NB4 (cell line): ENCODE measurements at places on chromosomes 7 and 10.

DNA sequence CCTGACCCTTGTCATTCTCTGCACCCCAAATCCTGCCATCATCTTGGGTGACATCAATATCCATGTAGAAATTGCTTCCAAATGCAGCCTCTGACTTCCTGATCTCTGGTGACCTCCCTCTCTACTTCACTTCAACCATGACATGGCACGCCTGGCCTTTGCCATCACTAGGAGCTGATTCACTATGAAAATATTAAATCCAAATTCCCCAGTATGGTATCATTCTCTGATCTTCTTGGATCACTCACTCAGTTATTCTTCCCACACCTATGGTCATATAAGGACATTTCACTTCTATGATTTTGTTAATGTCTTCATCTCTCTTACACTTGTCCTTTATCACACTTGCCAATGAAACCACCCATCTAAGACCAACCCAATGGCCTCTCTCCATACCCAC is 73.7 kb upstream of the ODAD2 start:
- no peak for DNase-seq

DNA sequence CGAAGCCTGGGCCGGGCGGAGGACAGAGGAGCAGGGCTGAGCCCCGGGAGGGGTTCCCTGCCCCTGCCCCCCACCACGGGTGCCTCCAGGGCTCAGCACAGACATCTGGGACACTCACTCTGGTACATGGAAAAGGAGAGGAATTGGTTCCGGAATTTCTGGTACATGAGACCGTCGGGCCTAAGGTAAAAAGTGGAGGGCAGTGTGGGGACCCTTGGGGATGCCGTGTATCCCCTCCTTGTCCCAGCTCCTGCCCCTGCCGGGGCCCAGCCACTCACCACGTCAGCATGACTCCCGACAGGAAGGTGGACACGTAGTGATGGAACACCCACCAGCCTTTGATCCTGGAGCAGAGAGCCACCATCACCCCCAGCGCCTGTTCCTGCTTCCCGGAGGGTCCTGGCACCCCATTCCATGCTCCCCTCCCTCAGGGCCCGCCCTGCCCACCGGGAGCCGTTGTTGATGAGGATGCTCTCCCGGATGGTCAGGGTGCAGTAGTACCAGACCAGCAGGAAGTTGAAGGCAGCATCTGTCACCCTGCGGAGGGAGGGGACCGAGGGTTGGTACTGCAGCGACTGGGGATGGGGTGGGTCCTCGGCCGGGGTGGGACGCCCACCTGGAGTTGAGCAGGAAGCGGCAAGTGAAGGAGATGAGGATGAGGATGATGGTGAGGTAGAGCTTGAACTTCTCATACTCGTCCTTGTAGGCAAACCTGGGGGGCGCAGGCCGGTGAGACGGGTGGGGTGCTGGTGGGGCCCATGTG is 6.4 kb downstream of the TMEM120A start:
- no peak for DNase-seq

- DNase-seq, result no peak
Observed at GRCh38 chr7:120992965-120993494, 4.5 kb downstream of the CPED1 start.

- DNase-seq, result peak; percentile 79
Observed at GRCh38 chr7:39453743-39454355, 112.4 kb upstream of the YAE1 start.

DNA sequence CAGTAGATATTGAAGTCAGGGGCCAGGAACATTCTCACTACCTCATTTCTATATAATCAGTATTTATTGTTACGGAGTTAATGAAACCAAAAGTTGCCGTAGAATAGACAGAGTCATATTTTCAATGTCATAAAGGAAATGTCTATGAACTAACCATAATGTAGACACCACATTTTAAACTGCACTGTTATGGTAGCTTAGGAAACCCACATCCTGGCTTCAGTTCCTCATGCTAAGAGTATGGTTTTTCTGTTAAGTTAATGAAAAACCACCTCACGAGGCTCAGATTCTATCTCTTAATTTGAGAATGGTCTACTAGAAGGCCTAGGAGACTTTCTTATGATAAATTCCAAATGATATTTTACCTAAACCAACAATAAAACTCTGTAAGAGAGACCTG is 166.5 kb downstream of the TMEM26 start:
- peak; percentile 15 for DNase-seq

GRCh38 chr10:1070919-1071318 is 14.7 kb downstream of the WDR37 start:
- DNase-seq, result peak; percentile 34

DNA sequence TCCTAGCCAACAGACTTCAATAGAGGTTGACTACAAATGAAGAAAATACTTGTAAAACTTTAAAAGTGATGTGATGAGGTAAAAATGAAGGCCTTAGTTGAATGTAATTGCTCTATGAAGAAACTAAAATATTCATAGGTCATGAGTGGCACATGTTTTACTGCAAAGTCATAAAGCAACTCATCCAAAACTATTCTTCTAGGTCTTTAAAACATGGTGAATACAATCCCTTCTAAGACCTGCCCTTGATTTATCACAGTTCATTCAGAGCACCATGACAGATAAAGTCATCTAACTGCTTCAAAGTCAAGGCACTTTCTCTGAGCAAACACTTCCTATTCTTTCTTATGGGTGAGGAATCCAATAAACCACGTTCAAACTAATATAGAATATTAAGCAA is 713.5 kb downstream of the SORCS1 start:
- no peak for DNase-seq

DNA sequence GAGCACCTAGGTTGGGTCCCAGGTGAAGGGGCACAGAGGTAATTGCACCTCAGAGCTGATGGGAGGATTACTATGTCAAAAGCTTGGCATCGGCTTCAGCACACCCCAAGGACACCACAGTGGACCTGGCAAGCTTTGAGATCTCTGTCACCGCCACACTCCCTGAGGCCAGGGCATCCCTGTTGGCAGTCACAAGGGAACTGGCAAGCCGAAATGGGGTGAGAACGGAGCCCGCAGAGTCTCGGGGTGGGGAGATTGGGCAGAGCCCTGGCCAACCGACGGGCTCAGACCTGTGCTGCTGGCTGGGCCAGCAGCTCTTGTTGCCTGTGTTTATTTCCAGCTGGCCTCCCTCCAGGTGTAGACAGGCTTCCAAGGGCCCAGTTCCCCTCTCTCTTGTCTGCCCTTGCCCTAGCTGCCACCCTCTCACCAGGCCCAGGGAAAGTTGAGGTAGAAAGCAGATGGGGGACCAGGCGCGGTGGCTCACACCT is 2.5 kb downstream of the HSPB1 start:
- no peak for DNase-seq

GRCh38 chr7:3453398-3453797 is 152.3 kb downstream of the SDK1 start:
- DNase-seq, result no peak

GRCh38 chr10:52368725-52369124 is 54.6 kb downstream of the DKK1 start:
- DNase-seq, result no peak

- DNase-seq, result peak; percentile 22
Observed at GRCh38 chr10:48547061-48547895, 57.6 kb downstream of the ARHGAP22 start.

DNA sequence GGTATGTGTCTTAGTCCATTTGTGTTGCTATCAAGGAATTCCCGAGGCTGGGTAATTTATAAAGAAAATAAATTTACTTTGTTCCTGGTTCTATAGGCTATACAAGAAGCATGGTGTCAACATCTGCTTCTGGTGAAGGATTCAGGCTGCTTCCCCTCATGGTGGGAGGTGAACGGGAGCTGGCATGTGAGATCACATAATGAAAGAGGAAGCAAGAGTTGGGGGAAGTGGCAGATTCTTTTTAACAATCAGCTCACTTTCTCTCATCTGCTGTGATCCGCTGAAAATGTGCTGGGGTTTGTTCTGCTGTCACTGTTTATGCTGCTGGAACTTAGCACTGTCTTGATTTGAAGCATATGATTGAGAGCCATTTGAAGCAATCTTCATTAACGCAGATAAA is 730.0 kb upstream of the SORCS1 start:
- DNase-seq, result peak; percentile 28

- DNase-seq, result no peak
Observed at GRCh38 chr10:7218968-7219367, 191.9 kb downstream of the SFMBT2 start.

DNA sequence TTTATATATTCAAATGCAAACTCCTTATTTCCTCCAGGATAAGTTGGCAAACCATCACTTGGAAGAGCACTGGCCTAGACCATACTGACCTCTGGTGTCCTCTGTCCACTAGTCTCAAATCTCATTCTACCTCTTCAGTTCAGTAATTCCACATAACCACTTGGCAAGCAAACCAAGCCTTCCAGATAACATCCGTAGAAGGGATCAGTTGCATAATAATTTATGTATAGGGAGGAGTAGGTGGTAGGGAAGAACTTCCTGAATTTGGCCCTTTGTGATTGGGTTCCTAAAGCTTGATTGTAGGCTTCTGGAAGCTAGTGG is 55.0 kb downstream of the WAC start:
- no peak for DNase-seq

- DNase-seq, result no peak
Observed at GRCh38 chr10:11224792-11225416, 207.2 kb downstream of the CELF2 start.

DNA sequence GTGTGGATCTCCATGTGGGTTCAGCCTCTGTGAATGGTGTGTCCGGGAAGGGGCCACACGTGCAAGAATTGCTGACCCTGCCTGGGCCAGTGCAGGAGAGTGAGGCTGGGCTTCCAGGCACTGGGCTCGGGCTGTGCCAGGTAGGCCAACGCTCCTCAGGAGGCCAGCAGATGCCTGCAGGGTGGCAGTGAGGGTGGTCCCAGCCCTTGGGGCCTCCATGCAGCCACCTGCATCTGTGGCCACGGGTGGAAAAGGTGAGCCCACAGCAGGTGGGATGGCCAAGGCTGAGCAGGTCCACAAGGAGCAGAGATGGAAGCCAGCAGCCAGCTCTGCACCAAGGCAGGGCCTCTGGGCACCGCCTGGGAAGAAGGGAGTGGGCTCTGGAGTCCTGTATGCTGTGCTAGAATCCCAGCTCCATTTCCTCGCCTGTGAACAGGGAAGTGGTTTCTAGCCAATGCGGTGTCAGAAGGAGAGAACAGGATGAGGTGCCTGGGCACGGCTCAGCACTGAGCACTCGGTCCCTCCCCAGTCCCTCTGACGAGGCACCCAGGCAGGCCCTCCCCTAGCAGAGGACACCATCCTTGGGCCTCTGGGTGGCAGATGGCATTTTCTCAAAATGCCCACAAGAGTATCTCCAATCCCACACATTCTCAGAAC is 31.1 kb upstream of the RET start:
- peak; percentile 48 for DNase-seq

DNA sequence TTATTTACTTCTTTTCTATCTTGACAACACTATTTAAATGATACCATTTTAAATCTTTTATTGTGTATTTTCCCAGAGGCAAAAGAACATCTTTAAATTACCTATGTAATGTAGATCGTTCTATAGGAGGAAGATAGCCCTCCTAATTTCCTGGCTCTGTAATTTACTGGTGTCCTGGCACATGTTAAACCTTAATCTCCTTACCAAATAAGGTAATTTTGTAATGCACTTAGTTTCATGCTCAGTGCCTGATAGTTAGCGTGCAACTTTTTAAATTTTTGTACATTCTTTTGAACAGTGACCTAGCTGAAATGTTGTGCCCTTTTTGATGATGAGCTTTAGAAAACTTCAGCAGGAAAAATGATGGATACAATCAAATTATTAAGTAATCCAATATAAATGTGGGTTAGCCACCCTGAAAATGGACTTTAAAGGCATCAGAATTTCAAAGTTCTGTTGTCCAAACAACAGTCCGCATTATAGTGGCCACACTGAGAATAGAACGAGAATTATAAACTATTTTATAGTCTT is 81.4 kb downstream of the ABCB5 start:
- no peak for DNase-seq
